ENCODE measurements at places on chromosomes 3 and 15.

- no peak for DNase-seq
Observed at GRCh38 chr3:61236556-61236955, 14.7 kb downstream of the FHIT start.

DNA sequence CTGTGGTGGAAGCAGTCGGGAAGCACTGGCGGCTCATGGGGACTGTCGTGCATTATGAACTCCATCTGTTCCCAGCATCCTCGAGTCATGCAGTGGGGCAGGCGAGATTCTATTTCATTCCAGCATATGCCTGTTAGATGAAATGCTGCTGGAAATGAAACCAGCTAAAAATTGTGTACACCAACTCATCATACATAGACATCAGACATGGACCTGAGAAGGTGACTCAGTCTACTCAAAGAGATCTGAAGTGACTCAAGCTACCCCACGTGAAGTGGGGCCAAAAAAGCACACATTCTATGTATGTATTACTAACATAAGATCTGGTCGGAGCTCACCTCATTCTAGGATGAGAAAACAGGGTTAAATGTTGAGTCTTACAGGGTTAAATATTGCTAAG lies 47.5 kb upstream of the FAM98B start:
- DNase-seq: no peak

DNA sequence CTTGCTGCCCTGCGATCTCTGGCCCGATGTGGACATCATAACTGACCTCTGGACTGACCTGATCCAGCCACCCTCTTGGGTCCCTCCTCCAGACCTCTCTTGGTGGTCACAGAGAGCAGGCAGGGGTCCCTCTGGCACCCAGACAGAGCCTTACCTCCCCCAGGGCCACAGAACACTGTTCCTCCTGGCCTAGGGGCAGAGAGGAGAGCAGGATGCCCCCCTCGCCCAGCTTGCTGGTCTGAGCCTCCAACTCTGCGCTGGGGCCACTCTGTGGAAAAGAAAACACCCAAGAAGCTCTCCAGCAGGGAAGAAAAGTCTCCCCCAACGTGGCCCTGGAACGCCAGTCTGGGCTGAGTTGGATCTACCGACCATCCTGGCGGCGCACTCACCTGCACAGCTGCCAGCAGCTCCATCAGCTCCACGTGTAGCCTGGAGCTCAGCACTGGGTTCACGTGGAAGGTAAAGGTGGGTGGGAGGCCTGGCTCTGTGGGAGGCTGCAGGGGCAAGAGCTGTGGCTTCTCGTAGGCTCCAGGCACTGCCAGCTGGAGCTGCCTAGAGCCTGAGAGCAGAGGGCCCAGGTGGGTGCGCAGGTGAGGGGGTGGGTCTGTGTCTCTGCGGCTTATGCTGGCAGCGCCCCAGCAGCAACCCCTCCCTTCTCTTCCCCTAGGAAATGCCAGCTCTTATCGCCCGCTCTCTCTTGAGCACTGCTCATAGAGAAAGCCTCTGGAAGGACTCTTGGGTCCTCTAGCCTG lies 6.0 kb downstream of the PLA2G4F start:
- no peak for DNase-seq

DNA sequence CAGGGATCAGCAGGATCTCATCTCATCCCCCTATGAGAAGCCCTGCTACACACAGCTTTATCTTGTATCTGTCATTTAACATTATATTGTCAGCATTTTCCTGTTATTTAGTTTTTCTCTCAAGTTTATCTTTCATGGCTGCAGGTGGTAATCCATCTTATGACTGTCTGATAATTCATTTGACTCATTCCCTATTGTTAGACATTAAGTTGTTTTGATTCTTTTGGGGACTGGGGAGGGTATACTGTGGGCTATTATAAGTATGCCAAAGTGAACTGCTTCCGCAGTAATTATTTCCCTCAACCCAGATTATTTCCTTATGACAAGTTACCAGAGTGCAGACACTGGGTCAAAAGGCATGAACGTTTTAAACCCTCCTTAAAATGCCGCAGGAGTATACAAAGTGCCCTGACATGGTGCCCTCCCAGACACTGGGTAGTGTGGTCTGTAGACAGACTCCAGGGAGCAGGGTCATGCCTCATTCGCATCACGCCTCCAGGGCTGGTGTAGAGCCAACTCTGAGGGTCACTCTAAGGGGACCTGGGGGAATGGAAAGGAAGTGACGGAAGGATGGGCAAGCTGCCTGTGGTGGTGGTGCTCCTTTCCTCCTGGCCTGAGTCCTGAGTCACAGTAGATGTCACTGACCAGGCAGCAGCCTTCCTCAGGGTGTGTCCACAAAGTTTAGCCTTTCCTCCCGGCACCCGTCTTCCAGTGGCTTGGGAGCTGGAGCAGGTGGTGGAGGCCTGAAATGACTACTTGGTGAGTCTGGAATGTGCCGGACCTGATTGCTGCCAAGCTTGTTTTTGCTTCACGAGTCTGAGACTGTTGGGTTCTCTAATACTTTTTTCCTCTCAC lies 11.6 kb downstream of the GPR160 start:
- no peak for DNase-seq

GRCh38 chr3:160927620-160928019 lies 171.6 kb downstream of the PPM1L start:
- no peak for DNase-seq

- DNase-seq: no peak
Observed at GRCh38 chr3:49416867-49417266, 4.6 kb downstream of the TCTA start.

DNA sequence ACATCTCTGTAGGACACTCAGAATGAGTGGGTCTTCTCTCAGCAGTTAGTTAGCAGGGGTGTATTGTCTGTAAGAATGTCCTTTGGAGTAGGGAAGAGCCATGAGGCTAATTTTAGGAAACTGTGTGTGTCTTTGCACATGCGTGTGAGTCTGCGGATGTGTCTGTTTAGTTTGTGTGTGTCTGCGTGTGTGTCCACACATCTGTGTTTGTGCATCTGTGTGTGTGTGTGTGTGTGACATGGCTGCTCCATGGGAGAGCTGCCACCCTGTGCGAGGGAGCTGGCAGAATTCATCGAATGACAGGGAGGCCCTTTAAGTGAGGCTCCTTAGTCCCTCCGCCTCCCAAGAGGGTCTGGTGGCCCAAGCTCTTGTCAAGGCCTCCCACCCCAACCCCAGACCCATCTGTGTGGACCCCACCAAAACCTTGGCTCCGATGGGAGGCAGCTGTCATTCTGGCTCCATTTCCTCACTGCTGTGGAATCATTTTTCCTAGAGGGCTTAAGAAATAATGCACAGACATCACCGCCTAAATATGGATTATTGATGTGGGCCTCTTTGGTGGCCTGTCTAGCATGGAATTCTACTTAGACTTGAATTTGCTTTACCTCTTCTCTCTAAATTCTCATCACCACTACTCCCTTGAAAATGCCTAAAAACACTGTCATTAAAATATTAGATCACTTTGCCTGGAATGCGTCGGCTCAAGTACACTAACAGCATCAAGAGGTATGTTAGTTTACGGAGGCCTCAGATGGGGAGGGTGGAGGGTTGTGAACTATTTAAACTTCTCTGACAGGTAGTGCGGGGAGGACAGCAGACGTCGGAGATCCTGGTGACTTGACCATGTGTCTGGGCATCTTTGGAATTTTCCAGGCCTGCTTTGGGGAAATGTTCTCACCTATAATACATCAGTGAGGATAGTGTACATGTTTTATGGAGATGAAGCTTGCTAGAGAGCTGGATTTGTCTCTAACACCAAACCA lies 9.4 kb downstream of the ESYT3 start:
- DNase-seq: no peak
